ENCODE measurements at places on chromosomes 5 and 9.

GRCh38 chr5:53956632-53957031, 353.7 kb downstream of the ARL15 start:
- no peak for DNase-seq

- DNase-seq = no peak
These were observed 31.6 kb downstream of the SLC1A3 start for GRCh38 chr5:36638056-36638455.

- DNase-seq = no peak
These were observed 7.5 kb downstream of the LHX6 start for GRCh38 chr9:122221183-122221811.

DNA sequence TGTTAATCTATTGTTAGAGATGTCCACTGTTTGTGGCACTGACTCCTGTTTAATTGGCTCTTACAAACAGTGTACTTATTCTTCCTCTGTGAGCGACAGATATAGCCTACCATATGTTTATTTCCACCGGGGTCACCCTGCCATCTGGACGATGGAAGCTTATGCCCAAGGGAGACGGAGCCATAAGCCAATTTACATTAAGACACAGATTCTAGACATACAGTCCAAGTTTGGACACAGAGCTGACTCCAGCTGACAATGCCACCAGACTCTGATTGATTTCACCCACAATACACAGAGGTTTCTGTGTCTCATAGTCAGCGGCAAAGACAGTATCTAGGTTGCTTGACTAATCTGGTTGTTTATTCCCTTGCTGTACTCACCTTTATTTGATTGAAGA, 198.9 kb downstream of the ENC1 start:
- DNase-seq = no peak

DNA sequence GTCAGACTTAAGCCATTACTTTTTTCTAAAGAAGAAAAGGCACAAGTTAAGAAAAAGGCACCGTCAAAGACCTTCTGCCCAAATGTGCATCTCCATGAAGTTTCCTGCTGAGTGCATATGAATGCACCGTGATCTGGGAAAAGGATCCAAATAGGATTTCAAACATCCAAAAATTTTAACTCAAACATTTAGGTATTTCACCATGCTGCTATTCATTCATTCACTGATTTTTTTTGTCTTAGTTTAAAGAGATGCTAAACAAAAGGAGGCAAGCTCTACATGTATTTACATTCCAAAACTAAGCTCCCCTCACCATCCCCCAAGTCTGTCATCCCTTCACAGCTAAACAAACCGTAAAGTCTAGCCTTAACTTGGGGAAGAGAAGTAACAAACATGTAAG, 291.9 kb downstream of the ARL15 start:
- DNase-seq = peak; percentile 66

- no peak for DNase-seq
These were observed 383.8 kb upstream of the TUSC1 start for GRCh38 chr9:26061948-26062575.

DNA sequence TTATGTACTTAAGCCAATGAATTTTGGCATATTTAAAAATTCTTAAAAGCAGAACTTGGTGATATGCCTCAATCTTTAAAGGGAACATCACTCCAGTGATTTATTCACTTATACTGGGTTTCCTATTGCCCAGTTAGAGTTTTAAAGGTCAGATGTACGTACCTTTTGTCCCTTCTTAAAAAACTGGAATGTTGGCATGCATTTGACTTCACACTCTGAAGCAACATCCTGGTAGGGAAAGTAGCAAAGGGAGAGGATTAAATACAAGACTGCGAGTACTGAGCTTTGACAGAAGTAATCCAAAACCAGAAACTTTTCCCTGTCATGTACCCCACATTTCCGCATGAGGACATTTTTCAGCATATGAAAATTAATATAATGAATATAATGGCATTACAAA, 11.7 kb downstream of the TXN start:
- no peak for DNase-seq

DNA sequence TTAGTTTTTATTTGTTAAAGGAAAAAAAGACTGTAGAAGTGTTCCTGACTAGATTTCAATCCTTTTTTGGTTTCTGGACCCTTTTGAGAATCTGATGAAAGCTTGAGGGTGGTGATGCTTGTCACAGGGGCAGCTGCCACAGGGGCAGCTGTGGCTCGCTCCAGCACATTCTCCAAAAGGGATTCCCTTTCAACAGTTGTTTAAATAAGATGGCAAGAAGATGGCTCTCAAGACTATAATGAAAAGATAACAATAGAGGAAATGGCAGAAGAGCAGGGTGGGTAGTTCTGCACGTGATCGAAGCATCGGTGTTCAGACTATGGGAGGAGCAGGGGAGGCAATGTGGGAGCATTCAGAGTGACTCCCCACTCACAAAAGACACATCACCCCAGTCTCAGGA, 46.5 kb upstream of the TNFAIP8 start:
- no peak for DNase-seq

GRCh38 chr9:101479338-101480030, 43.9 kb upstream of the ALDOB start:
- no peak for DNase-seq

- DNase-seq = no peak
These were observed 76.7 kb upstream of the IER5L start for GRCh38 chr9:129254566-129255287.

- DNase-seq = no peak
These were observed 4.0 kb upstream of the ARSB start for GRCh38 chr5:78989080-78989479.

DNA sequence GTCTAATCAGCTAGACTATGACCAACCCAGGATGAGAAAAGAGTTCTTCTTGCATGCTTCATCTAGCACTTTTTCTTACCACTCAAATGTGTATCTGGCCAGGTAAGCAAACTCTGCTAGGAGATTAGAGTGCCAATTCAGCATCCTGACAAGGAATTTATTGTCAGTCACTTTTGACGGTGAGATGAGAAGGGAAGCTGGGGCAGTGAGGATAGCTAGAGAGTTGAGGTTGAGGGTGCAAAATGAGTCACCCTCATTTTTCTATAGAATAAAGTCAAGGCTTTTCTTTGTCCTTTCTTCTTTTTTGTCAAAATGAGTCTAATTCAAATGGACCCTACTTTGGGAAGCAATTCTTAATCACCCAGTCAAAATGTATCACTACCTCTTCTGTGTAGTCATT, 74.6 kb upstream of the PLPP1 start:
- no peak for DNase-seq

GRCh38 chr5:174338185-174339010, 292.9 kb downstream of the NSG2 start:
- DNase-seq = no peak

DNA sequence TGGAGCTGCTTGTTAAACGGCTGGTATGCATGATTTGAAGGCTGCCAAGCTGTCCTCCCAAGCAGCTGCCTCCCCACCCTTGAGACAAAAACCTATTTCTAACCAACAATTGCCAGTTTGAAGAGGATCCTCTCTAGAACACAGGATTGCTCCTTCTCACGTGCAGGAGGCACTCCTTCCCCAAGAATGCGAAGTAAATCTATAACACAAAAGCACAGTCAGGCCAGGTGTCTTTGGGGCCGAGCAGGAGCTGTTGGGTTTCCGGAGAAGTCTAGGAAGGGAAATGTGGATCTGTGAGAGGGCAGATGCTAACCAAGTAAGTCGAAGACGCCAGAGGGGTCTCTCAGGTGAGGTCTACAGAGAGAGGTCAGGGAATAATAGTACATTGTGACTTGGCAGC, 35.4 kb upstream of the GNPDA1 start:
- DNase-seq = no peak

GRCh38 chr5:40277161-40277906, 402.4 kb upstream of the PTGER4 start:
- DNase-seq = no peak

- peak; percentile 53 for DNase-seq
These were observed 23.2 kb upstream of the RCL1 start for GRCh38 chr9:4769321-4770080.

DNA sequence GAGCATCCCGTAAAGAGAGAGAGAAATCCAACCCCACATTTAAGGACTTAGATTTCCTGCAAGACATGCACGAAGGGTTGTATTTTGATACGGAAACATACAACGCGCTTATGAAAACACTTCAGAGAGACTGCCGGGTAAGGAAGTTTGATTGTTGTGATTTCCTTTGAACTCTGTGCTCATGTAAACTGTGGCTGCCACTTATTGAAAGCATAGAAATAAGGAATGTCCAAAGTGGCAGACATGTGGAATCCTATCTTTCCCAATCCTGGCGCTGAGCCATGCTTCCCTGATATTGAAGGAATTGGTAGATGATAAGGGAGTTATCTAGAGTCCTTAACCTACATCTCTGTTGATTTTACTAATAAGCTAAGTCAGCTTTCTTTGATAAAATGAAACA, 119.4 kb downstream of the PRKACG start:
- no peak for DNase-seq

- no peak for DNase-seq
These were observed 125.8 kb upstream of the SNX2 start for GRCh38 chr5:122649080-122649479.

DNA sequence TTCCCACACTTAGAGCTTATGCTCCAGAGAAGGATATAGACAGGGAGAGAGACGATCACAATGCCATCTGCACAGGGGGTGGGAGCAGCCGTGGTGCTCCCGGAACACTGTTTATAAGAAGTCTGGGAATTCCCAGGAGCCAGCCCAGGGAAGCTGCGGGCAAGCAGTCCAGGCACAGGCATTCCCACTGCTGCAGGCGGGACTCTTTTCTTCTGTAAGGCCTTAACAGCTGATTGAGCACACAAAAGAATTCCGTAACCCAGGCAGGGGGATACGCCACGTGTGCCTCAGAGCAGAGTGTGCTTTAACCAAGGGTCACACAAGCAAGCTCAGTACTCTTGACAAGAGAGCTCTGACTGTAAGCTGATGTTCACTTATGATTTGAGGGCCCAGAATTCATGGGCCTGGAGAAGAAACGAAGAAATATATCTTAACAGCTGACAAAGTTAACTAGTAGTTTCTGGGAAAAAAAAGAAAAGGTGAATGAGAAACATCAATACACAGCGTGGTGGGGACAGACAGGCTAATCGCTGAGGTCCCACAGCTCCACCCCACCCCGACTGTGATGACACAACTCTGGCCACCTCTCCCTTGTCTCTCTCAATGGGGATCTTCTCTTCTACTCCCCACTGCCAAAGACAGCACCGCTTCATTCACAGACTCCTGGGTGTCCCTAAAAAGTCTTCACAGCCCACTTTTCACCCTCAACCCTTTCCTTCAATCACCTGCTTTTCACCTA, 85.9 kb upstream of the SIMC1 start:
- peak; percentile 48 for DNase-seq

DNA sequence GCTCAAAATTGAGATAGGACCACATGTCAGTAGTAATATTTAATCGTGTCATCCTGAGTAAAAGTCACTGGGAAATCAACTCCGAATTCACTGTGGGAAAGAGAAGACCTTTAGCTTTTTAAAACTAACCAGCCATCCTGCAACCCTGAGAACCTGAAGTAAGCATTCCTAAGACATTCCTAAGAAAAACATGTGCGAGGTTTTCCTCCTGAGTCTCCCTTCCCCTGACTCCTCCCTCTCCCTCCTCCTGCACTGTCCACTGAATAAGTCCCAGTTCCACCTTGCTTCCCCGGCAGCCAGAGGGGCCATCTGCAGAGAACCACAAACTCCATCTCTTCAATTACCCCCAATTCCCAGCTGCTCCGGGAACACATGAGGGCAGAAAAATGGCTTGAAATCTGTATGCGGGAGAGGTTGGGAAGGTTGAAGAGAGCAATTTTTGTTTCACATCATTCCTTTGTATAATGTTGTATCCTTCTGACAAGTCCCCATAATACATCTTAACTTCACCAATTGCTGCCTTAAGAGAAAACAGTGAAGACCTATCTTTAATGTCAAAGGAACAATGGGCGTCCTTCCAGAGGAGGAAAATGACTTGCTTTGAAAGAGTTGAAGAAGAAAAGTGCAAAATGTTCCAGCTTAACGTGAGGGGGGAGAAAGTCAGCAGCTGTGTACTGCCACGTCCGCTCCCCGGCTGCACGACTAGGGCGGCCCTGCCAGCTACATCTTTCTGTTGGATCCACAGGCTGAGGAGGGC, 186.3 kb downstream of the ZNF462 start:
- DNase-seq = no peak

DNA sequence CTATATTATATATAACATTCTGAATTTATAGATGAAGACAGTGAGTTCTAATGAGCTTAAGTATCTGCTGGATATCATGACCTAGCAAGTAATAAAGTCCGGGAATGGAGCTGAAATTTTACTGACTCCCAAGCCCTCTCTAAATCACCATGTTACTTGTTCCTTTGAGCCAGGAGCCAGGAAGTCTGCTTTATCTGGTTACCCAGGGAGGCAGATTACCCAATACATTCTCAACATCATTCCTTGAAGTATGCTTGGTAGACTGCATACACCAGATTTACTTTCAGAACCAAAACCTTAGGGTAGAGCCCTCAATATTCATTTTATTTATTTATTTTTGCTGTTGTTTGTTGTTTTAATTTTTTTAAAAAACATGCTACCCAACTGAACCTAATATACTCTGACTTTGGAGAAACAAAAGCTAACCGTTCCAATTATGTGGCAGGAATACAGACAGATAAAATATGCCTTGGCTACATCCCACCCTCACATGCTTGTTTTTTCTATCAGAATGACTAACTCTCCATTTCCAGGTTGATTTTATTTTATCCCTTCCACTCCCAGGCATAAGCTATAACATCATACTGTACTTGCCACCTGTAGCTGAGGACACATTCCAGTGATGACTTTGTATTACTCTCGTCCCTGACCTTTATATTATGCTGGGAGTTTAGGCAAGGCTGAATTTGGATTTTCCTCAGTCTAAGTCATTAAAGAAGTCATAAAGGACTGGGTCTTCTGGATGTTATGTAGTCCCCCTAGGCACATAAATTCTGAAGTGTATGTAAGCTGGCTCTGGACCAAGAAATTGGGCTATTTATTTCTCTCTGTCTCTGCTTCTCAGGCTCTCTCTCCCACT, 82.0 kb downstream of the YIPF5 start:
- peak; percentile 60 for DNase-seq

DNA sequence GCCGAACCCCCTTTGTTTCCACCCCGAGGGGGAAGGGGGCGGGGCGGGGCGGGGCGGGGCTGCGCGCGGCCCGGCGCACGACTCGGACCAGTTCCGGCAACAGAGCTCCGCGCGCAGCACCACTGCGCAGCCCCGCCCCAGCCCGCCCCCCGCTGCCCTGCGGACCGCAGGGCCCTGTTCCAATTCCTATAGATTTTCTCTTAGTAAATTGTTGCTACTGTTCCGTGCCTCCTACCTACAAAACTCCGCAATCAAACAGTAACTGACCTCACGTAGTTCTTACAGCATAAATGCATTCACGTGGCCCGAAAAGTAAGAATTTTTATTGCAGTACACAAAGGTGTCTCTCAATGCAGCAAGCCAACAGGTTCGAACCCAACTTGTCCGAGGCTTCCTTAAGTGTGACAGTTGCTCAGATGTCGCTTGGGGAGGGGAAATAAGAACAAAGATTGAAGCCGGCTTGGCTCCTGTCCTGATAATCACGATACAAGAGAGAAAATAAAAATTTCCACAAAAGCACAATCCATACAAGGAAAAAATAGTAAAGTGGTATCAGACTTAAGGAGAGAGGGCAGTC, 1.2 kb upstream of the RNF38 start:
- peak; percentile 61 for DNase-seq
